ENCODE measurements at places on chromosomes 12 and 14.

- no peak for DNase-seq
These were observed 95.8 kb upstream of the HMGA2 start for GRCh38 chr12:65728455-65728847.

DNA sequence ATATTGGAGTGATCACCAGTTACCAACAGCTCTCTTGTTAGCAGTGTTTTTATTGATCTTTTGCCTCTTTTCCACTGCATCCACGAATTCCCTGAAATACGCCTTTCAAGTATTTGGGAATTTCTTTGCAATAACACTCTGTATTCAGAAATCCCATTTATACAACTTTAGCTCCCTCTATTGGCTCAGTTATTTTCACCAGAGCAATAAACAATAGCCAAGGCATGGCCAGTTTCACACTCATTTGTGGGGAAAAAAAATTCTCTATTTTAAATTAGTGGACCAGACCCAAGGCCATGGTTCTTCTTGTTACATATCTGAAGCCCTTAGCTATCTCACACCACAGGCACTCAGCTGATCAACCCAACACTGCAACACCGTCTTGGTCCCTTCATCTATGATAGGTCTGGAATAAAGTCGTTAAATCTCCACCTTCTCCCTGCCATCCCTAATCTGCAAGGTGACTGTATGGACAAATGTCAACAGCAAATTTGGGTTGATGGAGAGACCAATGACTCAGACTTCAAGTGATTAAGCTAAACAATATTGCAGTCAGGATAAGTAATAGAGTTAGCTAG is 92.4 kb upstream of the TMEM260 start:
- DNase-seq: peak; percentile 6

DNA sequence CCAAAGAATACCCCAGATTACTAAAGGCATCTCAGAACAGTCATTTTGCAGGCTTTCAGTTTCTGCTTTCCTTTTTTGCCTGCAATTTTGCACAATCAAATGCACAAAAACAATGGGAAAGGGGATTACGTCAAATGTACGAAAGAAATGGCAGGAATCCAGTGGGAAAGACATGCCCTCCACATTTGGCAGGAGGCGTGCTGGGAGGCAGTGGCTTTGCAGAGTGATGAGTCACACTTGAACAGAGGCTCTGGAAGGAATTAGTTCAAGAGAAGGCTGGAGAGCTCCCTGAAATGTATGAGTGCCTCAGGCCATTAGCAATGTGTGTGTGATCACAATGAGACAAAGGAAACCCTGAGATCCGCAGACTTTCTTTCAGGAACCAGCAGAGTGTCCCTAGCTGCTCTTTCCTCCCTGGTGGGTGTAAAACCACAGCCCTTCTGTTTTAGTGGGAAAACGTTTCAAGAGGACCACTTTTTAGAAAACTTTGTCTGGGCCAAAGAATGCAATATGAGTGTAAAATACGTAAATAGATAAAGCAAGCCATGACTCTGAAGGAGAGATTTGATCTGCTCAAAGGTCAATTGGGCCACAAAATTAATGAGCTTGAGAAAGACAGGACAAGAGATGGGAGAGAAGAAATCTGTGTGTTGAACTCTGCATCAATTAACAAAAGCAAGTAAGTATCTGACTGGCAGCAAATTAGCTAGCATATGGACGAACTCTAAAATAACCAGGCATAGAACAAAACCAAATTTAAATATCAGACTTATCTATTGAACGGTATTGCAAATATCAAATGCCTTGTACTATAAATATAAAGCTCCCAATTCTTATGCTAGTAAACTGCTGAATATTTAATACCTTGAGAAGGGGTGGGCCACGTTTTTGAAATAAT is 155.4 kb upstream of the PDE3A start:
- peak; percentile 9 for DNase-seq

GRCh38 chr14:38056270-38056669 is 151.4 kb upstream of the SSTR1 start:
- DNase-seq: no peak

Data from HT-29 (cell line).